ENCODE measurements at places on chromosomes 6 and 20. TPM values are rescaled to one million over a fixed set of nuclear protein-coding genes. Genes with fewer than 3 reads are reported as not detected.

DNA sequence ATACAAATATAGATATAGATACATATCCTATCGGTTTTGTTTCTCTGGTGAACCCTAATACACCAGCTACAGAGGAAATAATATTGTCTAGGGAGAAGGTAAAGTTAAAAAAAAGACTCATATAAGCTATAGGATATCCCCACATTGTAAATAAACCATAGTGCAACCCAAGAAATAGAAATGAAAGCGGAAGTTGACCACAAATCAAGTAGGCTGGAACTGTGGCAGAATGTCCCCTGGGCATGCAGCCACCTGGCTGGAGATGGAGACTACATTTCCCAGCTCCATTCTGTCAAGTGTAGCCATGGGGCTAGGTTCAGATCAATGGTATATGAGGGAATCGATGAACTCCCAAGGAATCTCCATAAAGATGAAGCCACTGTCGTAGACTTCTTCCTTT is 70.1 kb upstream of the RPS6KA2 start:
- DNase-seq = no peak

FERMT1 gene
- 2.6 TPM for polyA plus RNA-seq

GRCh38 chr6:11971154-11971553 is 41.0 kb upstream of the HIVEP1 start:
- no peak for DNase-seq

- DNase-seq = no peak
These were observed 1035.3 kb upstream of the GJE1 start for GRCh38 chr6:141097471-141097870.

GRCh38 chr6:41497994-41498393 is 48.2 kb upstream of the FOXP4 start:
- no peak for DNase-seq

MPIG6B gene
- polyA plus RNA-seq = 1.3 TPM

GSTA1 gene
- polyA plus RNA-seq = 1.9 TPM

DNA sequence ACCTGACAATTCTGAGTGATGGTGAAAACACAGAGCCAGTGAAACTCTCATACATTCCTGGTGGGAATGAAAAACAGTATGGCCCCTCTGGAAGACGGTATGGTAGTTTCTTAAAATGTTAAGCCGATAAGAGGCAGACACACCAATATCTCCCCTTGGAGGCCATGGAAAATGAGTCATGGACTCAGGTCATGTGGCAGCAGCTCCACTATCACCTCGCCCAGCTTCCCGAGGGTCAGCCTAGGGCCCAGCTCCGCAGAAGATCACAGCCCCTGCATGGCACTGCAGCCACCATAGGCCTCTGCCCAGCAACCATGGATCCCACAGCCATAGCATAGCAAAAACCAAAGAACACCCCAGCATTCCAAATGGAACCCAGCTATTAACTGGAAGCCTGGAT is 21.4 kb downstream of the BPIFA1 start:
- no peak for DNase-seq

SYNDIG1 gene
- polyA plus RNA-seq = 7.9 TPM

DNA sequence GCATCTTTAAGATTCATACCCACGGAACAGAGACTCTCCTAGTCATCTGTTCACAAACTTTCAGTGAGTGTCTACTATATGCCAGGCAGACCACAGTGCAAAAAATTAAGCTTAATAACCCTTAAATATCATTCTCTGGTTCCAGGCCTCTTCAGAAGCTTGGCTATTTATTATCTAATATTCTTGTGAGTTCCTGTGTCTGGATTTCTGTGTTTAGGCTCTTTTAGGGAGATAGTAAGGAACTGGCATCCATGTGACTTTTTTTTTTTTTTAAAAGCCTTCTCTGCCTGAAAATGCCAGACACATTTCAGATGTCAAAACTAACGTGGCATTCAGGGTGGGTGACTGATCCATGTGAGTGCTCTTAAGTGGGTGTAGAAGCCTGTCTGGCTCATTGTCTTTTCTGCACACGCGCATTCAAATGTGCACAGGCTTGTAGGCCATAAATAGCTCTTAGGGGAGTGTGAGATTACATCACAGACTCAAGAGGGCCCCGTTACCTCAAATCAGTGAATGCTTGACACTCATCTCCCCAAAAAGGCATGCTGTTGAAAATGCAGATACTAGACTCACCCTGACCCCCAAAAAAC is 141.9 kb downstream of the GMPR start:
- DNase-seq = no peak

DNA sequence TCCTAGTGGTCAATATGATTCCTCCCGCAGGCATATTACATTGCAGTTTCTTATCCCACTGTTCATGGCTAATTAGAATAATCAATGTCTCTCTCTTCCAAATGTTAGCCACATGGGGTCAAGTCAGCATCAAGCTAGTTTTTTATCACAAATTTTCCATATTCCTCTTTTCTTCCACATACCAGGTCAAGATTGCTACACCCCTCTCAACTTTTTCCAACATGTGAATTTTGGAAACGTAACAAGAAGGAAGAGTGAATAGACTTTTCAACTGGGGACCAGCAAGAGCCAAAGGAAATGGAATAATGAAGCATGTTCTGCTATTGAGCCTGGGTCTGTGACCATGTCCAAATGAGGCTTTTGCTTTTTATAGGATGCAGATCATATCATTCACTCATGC is 65.1 kb downstream of the SOD2 start:
- DNase-seq = no peak

DNA sequence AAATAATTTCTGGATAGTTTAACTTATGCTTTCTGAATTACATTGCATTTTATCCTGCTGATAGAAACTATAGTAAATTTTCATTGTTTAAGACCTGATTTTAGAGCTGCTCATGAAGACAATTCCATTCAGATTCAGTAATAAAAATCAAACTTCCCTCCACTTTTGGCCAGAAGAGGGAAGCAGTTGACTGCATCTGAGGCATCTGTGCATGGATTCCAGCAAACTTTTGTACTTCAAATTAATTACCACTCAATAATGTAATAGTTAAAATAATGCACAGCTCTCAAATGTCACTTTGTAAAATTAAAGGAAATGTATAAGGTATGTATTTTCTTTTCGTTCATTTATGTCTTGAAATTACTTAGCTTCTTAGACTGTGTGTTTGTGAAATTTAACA is 64.2 kb upstream of the SLC35B3 start:
- no peak for DNase-seq

DNA sequence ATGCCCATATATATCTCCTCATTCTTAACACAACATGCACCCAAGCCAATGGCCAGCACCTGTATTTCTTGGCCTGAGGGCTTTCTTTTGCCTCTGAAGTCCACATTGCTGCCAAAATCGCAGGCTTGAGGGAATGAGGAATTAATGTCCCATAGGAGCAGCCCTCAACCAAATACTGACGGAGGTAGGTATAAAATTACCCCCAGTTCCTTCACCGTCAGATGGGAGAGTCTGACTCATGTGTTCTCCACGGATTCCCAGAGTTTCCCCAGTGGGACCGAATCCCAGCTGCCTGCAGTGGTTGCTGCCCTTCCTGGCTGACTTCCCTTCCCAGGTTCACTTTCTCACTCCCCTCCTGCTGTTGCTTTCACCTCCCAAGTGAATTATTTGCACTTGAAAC is 602.2 kb upstream of the NOX3 start:
- no peak for DNase-seq

IP6K3 gene
- polyA plus RNA-seq = 1.2 TPM

C20orf202 gene
- 0.38 TPM for polyA plus RNA-seq

DNA sequence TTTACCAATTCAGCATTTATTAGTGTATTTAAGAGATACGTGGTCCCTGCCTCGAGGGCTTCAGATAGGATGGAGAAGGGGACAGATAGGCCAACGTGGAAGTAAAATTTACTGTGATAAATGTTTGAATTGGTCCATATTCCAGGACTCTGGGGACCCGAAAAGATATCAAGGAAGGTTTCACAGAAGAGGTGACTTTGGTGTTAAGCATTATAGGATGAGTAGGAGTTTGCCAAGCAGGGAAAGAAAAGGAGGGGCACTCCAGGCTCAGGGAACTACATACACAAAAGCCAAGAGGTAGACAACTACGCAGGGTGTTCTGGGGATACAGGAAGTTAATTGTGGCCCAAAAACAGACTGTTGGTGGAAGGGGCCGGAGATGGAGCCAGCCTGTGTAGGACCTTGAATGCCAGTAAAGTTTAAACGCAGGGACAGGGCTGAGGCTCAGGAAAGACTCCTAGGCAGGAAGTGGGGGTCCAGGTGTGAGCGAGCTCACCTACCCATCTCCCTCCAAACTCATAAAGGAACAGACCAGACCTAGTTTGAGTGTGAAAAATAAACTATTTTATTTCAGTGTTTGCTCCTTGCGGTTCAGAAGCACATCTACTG is 37.0 kb downstream of the TGM2 start:
- DNase-seq = no peak

ADA gene
- polyA plus RNA-seq = 7.8 TPM

GRCh38 chr6:140070846-140071473 is 696.5 kb upstream of the CITED2 start:
- no peak for DNase-seq

SFTA2 gene
- 1.3 TPM for polyA plus RNA-seq

GRCh38 chr20:35575958-35576357 is 34.1 kb downstream of the ERGIC3 start:
- no peak for DNase-seq

DNA sequence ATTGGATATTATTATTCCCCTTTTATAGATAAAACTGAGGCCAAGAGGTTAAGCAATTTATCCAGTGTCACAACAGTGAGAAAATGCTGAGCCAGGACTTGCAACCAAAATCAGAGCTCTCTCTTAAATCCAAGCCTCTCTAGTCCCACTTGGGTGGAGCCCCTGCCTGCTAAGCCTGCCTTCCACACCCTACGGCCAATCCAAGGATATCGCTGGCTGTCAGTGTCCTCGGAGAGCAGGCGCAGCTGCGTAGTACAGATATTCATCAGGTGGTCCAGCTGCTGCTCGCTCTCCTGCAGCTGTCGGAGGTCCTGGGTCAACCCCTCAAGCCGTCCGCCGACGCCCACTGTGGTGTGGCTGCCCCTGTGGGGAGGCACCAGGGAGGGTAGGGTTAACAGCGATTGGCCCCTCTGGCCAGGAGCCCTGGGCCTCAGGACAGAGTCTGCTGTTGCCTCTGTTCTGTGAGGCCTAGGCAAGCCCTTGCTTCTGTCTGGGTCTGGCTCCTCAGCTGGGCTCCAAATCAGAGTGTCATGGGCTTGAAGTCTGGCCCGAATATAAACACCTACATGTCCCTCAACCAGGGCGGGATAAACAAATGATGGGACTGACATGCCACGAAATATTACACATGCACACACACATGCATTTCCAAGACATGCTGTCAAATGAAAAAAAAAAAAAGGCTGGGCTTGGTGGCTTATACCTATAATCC is 3.9 kb upstream of the NECAB3 start:
- no peak for DNase-seq

SIRPB1 gene
- polyA plus RNA-seq = 1.5 TPM

GRCh38 chr6:21001736-21002135 is 467.5 kb downstream of the CDKAL1 start:
- DNase-seq = no peak

JPH2 gene
- 1.6 TPM for polyA plus RNA-seq

DNA sequence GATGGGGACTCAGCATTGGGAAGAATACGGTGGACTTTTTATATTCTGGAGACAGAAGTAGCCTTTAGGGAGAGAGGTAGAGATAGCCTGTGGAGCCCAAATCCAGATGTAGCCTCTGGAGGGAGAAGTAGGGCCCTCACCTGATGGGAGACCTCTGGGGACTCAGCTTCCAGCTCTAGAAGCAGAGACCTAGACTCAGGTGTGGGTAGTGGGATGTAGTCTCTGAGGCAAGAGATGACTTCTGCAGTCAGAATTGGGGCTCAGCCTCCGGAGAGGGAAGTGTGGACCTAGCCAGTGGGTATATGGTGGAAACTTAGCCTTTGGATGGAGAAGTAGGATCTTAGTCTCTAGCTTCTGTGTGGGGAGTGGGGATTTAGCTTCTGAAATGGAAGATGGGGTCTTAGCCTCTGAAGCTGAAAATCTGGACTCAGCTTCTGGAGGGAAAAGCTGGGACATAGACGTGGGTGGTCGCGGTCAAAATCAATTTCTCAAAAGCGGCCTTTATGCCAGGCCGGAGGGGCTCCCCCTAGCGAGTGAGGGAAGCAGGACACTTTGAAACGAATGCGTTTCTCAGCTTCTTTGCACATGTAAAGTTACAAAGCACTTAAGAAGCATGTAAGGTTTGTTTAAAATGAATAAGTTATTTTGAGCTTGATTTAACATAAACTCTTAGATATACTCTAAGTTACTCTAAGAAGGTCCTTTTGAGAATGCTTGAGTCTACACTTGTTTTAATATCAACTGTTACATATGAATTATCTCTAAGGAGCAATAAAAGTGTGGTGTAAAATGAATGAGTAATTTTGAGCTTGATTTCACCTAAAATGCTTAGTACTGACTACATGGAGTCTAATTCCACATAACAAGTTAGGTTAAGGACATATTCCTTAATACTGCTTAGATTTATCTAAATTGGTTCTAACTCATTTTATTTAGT is 12.9 kb upstream of the ZNF343 start:
- DNase-seq = no peak

DBNDD2 gene
- polyA plus RNA-seq = 26.2 TPM

DNA sequence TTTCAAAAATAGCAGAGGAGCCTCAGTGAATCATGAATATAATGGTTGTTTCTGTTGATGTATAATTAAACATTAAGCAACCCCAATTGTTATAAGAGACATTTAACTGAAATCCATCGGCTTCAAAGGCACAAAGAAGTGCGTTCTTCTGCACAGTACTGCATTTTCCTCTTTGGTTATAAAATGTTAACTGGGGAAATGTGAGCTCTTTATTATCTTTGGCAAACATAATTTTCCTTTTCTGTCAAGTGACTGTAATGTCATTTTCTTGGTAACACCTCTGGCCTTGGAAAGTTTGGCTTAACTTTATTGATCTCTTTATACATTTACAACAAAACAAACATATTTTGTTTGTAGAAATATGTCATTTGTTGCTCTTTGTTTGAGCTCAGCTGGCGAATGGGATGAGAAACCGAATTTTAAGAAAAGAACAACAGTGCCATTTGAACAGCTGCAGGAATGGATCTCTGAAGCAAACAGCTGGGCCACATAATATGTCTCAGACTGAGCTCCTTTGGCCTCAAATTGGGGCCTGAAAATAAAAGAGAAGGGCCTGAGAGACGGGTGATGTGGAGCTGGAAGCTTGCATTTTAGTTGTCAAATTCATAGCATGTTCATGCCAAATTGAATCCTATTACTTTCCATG is 427.0 kb upstream of the SPTLC3 start:
- DNase-seq = no peak

RIPOR3 gene
- polyA plus RNA-seq = 8.8 TPM

CYP21A2 gene
- 1.4 TPM for polyA plus RNA-seq

DNA sequence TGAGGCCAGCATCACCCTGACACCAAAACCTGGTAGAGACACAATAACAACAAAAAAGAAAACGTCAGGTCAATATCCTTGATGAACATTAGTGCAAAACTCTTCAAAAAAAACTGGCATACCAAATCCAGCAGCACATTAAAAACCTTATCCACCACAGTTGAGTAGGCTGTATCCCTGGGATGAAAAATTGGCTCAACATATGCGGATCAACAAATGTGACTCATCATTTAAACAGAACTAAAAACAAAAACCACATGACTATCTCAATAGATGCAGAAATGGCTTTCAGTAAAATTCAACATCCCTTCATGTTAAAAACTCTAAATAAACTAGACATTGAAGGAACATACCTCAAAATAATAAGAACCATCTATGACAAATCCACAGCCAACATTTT is 59.6 kb upstream of the PHIP start:
- DNase-seq = no peak

TPBG gene
- polyA plus RNA-seq = 24.1 TPM

- no peak for DNase-seq
These were observed 52.6 kb upstream of the NAA20 start for GRCh38 chr20:19964289-19965265.

SHLD1 gene
- 8.3 TPM for polyA plus RNA-seq

HLA-DPB1 gene
- 24.7 TPM for polyA plus RNA-seq

MTRF1L gene
- 30.5 TPM for polyA plus RNA-seq

All from left renal cortex interstitium (tissue), 4 donors.